ENCODE measurements at places on chromosomes 7 and 10.

DNA sequence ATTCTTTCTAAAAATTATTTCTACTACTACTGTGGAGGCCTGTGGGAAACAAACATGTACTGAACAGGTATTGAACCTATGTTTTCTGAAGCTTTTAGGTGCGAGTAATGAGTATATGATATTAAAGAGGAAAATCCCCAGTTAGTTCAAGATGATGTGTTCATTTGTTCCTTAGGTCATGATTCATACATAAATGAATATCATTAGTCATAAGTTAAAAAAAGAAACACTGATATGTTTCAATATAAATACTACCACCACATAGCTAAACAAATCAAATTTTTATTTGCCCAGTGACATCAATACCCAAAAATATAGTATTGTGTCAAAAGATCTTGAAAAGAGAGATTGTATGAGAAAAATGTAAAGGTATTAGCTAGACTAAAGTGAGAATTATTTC, 210.7 kb upstream of the GNAI1 start:
- no peak for DNase-seq

GRCh38 chr10:100374200-100374655, 27.2 kb downstream of the SCD start:
- no peak for DNase-seq

- DNase-seq = no peak
These were observed 180.5 kb downstream of the CREB5 start for GRCh38 chr7:28592861-28593260.

- no peak for DNase-seq
These were observed 167.0 kb downstream of the SNX13 start for GRCh38 chr7:17773289-17773626.

DNA sequence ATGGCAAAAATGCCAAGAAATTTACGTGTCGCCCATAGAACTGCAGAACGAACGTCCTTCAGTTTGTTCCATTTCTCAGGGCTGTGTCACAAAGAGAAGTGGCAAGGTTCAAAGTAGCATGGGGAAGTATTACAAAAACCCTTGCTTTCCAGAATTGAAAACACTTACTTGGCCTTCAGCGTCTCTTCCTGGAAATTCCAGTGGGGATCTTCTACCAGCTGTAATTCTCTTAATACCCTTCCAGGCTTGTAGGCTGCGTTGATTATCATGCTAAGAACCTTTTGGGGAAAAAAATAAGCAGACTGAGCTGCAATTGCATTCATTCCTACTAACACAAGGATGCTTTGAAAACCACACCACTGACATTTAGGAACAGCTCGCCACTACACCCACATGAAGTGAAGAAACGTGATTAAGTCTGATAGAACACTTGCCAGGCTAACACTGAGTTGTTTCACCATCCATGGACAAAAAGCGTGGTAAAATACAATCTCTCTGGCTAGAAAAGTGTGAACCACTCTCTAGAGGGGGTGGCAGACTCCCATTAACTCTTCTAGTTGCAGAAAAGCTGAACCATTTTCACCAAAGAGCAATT, 222.3 kb downstream of the SFMBT2 start:
- DNase-seq = no peak

GRCh38 chr10:24652381-24652957, 71.2 kb downstream of the ARHGAP21 start:
- no peak for DNase-seq

GRCh38 chr7:73541722-73542121, 15.8 kb downstream of the BCL7B start:
- DNase-seq = no peak

GRCh38 chr7:116595063-116595462, 70.2 kb downstream of the CAV1 start:
- DNase-seq = no peak

DNA sequence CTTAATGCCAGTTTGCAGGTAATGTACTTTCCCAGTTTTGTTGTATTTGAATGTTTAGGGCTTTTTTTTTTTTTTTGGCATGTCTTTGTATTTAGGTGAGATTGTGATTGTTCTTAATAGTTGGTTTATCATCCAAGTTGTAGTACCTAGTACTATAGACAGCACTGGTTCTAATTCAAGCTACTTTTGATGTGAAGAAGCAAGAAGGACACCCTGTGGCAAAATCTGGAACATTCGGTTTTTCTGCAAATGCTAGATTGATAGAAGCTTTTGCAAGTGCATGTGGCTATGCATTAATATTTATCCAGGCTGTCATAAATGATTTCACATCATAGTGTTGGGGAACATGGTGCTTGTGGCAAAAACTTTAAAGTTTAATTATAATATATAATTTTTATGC, 248.9 kb downstream of the FOXP2 start:
- DNase-seq = no peak

GRCh38 chr10:116891208-116891607, 41.9 kb downstream of the ENO4 start:
- no peak for DNase-seq

DNA sequence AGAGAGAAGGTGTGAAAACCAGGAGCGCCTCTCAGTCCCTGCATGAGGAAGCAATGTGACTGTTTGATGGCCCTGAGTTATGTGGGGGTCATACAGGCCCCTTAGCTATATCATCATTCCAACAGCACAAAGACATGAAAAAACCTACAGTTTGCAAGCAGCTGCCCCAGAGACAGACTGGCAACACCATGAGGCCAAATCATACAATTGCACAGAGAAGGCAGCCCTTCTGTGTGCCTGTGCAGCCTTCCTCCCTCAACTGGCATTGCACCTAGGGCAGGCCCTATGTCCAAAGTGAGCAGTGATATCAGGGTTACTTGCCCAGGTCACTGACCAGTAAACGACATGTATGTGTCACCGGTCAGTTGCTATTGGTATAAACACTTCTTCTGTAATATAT, 41.6 kb downstream of the GPRIN2 start:
- DNase-seq = no peak
